ENCODE measurements at places on chromosomes 2 and 18.

DNA sequence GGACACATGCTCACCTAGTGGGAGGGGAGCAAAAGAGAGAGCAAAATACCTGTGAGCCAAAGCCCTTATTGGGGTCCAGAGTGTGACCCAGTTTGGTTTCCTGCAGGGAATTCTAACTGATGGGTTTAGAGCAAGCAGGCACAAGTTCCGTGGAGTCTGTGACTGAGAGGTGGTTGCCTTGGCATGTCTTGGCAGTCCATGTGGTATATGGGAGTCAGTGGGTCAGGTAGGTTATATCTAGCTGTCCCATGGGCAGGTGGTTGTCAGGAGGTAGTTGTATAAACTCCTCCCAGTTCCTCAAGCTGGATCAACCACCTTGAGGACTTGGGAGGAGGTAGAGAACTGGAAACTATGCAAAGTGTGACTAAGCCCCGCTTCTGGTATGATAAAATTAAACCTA, 452.8 kb upstream of the VWC2L start:
- no peak for DNase-seq

- DNase-seq: no peak
These were observed 26.6 kb downstream of the CD28 start for GRCh38 chr2:203732953-203733510.

DNA sequence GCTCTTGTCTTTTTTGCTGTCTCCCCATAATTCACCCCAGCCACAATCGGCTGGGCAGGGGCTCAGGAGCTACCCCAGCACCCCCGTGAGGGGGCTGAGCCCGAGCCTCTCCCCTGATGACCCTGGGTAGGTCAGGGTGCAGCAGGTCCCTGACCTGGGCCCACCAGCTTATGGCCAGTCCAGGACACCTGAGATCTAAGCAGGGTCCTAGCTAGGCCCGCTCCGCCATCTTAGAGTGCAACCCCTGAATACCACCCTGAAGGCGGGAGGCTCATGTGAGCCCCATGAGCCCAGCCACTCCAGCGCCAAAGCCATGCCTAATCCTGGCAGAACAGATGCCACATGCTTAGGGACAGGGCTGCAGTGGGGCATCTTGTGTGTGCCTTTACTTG, 16.2 kb downstream of the STK25 start:
- DNase-seq: no peak

GRCh38 chr18:63376538-63376937, 9.5 kb upstream of the KDSR start:
- no peak for DNase-seq

GRCh38 chr2:64348386-64349130, 105.4 kb upstream of the LGALSL start:
- DNase-seq: no peak

- DNase-seq: no peak
These were observed 1.8 kb downstream of the SCN9A start for GRCh38 chr2:166373951-166374350.

- DNase-seq: no peak
These were observed 263.4 kb downstream of the PDE11A start for GRCh38 chr2:177808984-177809809.

DNA sequence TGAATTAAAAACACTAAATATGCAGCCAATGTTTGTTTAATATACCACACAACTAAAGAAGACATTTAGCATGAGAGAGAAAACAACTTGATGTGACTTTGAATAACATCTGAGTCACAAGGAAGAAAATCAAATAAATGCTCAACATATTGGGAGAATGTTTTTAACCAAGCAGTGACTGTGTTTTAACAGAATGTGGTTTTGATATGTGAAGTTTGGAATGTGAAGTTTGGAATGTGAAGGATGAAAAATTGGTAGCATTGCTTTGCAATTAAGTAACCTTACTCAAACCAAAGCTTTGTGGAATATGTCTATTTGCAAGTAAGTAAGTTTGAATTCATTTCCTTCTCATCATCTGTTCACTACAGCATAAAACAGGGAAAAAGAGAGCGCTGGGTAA, 128.2 kb upstream of the DNAJC10 start:
- no peak for DNase-seq

Data from hypothalamus (tissue), 51 donors.